Urothelium cell line (cell line): ENCODE measurements at places on chromosomes 2 and 18.

DNA sequence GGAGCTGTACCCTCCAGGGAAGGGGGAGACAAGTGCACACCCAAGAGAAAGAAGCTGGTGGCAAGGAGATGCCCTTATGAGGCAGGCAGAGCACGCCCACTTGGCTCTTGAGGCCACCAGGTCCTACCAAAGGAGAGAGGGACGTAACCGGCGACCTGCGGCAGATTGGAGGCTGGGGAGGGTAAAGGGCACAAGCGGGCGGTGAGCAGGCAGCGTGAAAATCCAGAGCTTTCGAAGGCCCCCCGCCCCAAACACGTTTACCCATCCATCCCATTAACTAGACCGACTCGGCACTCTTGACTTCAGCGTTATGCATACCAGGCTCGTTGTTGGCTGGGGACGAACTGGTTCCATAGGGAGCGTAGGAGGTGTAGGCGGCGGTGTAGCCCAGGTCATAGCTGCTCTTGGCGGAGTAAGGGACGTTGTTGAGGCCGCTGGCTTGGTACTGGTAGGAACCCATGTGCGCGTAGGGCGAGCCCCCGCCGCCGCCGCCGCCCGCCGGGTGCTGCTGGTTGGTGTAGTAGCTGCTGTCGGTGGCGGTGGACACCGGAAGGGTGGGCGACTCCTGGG lies 794 bp downstream of the DLX2 start:
- DNase-seq = no peak

GRCh38 chr18:69838620-69839411 lies 108.9 kb downstream of the CD226 start:
- no peak for DNase-seq

DNA sequence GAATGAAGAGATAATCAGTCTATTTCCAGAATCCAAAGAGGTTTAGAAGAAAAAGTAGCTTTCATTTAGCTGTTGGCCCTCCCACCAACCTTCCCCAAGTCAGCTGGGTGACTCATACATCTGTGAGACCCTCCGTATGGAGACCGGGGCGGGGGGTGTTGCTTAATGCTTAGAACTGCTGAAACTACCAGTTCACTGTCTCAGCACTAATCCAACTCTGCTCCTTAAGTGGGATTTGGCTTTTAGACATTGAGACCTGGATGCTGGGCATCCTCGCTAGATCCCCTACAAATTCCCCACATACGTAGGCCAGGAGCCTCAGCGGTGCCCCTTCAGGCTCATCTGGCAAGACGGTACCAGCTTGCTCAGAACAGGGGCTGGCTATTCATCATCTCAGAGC lies at the start of gene SAG:
SAG (plus strand) TSS at position 252 of the 400 bp plus-strand sequence. CDS start 1,374 bp downstream, outside the sequence.
- no peak for DNase-seq

DNA sequence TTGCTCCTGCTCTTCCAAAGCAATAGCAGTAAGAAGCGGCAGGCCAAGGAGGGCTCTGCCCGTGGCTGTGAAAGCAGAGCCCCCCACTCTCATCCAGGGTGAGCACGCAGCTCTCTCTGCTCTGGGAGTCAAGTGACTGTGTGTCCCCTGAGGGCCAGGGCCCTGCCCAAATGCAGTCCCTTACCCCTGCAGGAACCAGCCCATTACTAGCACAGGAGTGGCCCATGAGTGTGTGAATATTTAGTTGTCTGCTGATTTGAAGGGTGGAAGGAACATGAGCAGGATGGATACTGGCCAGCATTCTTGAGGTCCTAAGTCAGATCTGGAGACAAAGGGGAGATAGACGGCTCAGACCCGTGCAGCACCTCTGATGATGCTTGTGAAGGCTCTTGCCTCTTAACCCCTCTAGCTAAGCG lies 69.7 kb upstream of the FOSL2 start:
- DNase-seq = no peak

DNA sequence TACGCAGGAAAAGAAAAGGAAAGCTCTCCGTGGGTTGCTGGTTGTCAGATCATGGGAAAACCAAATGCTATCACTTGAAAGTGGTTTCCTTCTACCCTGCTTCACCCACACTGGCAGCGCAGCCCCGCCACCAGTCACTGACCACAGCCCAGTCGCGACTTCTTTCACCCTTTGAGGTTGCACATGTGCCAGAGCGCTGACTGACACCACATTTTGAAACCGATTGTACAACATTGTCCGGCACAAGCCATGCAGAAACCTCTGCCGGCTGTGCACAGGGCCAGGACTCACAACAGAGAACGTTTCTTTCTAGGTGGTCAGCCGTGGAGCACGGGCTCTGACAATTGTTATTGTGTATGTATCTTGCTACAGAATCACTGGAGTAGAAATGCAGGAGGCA lies 827.2 kb upstream of the POU3F3 start:
- no peak for DNase-seq
